ENCODE measurements at places on chromosomes 2 and 18.

GRCh38 chr18:3594760-3595368, 144.9 kb downstream of the TGIF1 start:
- no peak for DNase-seq

- DNase-seq = no peak
Measured at GRCh38 chr18:12079491-12080237, 14.0 kb upstream of the ANKRD62 start.

DNA sequence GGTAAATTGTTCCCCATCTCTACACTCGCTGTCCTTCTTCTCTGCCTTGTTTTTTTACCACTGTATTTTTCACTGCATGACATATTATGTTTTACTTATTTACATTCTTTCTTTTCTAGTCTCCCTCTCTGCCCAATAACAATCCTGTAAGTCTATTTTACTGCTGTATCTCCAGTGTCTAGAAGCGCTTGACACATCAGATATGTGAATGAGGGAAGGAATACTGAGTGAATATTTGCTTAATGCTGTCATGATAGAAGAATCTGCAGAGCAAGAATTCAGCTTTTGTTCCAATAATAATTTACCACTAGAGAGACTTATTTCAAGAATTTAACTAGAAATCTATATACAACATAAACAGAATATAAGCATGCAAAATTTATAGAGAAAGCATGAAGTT, 99.5 kb downstream of the GALNT13 start:
- DNase-seq = no peak

DNA sequence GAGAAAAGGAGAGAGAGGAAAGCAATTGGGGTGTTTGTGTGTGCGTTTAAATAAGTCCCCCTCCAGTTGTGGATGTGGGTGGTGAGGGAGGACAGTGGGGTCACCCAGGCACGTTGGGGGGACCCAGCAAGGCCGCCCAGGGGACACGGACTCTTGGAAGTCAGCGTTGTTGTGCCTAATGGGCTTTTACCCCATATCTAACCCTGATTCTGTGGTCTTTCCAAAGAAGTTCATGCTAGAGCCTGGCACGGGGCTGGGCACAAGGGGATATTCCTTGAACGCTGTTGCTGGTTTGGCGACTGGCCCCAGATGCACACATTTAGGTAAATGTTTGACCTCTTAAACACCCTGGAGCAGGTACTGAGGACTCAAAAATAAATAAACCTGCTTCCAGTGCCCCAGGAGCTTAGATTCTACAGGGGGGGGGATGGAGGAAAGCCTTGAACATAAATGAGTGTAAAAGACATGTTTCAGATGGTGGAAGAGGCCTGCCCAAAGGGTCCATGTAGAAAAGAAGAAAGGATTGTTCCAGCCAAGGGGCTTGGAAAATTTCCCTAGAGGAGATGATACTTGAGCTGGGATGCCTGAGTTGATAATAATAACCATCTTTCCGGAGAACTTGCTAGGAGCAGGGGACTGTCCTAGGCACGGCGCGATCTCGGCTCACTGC, 97.7 kb upstream of the SIX3 start:
- DNase-seq = no peak

GRCh38 chr2:37659723-37660122, 11.7 kb downstream of the CDC42EP3 start:
- DNase-seq = no peak

DNA sequence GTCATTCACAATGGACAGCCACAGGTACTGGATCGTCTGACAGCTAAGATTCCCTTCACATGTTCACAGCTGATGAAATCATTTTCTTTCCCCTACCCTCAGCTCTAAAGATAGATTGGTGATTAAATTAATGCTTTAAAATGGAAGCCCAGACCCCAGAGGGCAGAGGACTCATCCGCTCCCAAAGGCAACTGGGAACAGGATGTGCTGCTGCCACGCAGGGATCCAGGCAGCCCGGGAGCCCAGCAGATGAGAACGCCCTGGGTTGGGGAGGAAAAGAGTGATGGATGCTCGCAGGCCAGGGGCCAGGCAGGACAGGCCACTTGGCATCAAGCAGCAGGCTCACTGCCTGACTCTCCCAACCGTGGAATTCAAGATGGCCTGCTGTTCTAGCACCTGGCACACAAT, 41.3 kb downstream of the HDHD2 start:
- DNase-seq = no peak

GRCh38 chr2:145538661-145539350, 1018.9 kb upstream of the ZEB2 start:
- no peak for DNase-seq

GRCh38 chr2:127397568-127398238, 9.9 kb upstream of the MAP3K2 start:
- DNase-seq = no peak

- no peak for DNase-seq
Measured at GRCh38 chr2:12119841-12120240, 373.4 kb downstream of the LPIN1 start.

DNA sequence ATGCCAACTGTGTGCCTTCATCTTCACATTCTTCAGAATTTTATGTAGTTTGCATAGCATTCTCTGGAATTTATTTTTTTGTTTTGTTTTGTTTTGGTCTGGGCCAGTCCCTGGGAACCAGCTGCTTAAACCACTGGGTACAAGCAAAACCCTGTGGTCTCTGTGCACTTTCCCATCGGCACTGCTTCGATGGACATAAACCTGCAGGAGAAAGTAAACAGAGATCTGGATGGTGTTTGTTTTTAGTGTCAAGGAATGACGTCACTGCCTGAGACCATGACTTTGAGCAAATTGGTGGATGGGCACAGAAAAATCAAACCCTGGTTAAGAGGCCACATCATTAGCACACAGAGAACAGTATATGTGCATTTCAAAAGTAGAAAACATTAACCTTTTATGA, 64.7 kb upstream of the RASGRP3 start:
- DNase-seq = no peak

- no peak for DNase-seq
Measured at GRCh38 chr18:46266473-46266872, 162.3 kb downstream of the HAUS1 start.
